Jurkat, Clone E6-1 (cell line): ENCODE measurements at places on chromosomes 13 and 19.

- DNase-seq, result no peak
Measured at GRCh38 chr13:20901668-20902437, 693 bp downstream of the XPO4 start.

DNA sequence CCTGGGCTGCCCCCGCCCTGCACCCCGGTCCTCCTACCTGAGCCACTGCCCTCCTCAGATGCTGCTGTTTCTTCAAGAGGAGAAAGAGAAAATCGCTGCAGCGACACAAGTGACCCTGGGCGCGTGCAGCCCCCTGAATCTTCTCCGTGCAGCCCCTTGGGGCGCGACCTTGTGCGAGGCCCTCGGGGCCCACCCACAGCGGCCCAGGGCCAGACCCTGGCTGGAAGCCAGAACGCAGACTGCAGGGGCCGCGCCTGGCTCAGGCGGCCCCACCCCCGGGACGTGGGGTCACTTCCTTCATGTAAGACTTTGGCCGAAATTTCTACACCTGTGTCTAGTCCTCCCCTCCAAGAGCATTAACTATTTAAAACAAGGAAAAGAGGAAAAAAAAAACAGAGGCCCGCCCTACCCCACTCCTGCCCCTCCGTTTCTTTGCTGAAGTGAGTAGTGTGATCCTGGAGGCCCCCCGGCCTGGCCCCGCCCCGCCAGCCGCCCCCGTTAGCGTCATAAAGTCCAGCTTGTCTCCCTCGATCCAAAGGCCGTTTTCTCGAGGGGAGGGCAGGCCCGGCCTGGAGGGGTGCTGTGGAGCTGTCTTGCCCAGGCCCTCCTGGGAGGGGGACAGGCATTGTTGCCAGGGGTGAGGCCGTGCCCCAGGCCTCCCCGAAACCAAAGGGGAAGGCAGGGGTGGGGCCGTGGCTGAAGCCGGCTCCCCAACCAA is 35.3 kb downstream of the BTBD2 start:
- DNase-seq, result no peak

- no peak for DNase-seq
Measured at GRCh38 chr19:35755550-35756376, 1.1 kb downstream of the HSPB6 start.

DNA sequence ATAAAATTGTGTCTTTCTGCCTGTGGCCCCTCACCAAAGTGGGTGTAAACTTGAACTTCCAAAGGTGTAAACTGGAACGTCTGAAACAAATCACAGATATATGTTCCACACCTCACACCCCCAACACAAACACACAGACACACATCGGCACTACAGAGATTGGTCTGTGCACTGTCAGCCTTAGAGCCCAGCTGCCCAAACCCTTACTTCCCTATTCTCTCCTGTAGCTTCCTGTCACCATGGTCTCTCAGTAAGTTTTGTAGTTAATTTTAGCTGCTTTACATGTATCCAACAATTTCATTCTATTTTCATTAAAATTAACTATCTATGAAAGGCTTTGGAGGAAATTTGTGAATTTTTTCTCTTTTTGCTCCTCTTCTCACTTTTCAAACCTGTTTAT is 5.4 kb downstream of the TM9SF2 start:
- DNase-seq, result no peak

GRCh38 chr13:35841060-35841521 is 290.1 kb downstream of the DCLK1 start:
- no peak for DNase-seq

- no peak for DNase-seq
Measured at GRCh38 chr13:46654951-46655350, 102.0 kb downstream of the LRCH1 start.

- no peak for DNase-seq
Measured at GRCh38 chr13:63288576-63288975, 1872.9 kb upstream of the PCDH20 start.
